ENCODE measurements at places on chromosomes 2 and 18.
A peak's percentile ranks its signal among the peaks of the same experiment; 100 is the strongest.

GRCh38 chr2:40147360-40147759 lies 304.5 kb downstream of the SLC8A1 start:
- no peak for DNase-seq

GRCh38 chr2:381941-382727 lies 94.2 kb upstream of the ALKAL2 start:
- DNase-seq, result no peak

DNA sequence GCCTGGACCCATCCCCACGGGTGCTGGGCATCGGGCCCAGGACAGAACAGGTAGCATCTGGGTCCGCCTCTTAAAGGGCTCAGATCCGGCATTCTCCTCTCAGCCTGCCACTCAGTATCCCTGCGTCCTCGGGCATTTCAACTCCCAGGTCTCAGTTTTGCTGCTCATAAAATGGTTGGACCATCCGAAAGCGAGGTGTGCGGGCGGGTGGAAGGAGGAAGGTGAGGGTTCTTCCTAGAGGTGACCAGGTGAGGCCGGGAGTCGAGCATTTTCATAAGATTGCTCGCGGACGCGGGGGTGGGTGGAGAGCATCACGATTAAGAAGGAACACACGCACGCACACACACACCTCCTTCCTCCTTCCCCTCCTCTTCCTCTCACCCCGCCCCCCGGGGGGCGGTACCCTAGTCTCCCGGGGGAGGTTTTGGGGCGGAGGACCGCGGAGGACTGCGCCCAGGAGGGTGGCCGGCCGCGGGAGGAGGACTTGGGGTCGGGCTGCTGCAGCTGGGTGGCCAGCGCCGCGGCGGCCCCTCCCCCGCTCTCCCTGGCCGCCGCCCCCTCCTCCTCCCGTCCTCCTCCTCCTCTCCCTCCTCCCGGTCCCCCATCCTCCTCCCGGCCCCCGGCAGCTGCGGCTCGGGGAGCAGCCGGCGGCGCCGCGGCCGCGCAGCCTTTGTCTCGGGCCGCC lies 97.9 kb upstream of the GPR45 start:
- no peak for DNase-seq

DNA sequence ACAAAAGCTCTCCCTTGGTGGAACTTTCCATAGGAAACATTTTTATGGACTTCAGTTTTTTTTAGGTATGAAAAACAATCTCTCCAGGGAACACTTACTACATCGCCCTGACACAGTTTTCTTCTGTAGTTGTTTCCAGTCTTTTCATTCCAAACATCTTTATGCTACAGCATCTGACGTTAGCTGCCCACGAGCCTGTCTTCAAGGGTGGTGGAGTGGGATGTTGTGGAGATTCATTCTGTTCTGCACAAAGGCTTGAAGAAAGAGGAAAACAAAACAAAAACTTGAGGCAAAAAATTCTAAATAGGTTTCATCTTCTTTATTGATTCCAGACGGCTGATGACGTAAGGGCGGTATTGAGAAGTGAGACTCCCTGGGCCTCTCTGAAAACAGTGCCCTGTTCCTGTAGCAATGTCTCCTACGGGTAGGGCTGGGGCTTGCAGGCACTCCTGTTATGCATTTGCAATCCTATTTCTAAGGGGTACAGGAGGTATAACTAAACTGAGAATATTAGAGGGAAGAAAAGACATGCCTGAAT lies 375.0 kb downstream of the RNF144A start:
- DNase-seq, result no peak

GRCh38 chr18:48589797-48590519 lies 51.1 kb downstream of the CTIF start:
- no peak for DNase-seq

DNA sequence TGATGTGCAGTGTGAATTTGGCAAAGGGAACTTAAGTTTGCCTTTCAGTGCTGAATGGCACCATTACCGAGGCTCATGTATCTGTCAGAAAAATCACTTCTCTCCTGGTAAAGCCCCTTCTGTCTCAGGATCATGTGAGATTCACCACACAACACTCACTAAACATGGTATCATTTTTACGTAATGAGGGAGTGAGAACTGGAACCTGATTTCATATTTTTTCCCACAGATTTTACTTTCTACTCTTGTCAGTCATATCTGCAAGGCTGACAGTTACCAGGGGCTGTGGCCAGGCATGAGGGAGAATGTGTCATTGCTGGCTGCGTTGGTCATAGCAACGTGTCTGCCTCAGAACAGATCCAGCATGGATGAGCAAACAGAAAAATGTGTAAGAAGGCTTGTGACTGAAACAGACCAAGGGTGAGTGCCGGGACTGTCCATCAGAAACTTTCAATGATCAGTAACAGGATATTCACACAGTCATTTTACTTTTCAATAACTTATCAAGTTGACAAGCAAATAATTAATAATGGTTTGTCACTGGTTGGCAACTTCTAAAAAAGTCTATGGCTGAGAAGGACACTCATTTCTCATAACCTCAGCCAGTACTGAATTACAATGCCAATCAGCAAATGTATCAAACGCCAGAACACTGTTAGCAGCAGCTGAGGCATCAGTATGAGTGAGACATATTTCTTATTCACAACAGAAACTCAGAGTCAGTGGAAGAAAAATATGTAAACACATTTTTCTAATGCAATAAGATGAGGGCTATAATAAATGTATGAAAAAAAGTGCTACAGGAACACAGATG lies 100.5 kb downstream of the CDC42EP3 start:
- DNase-seq, result no peak

- no peak for DNase-seq
Observed at GRCh38 chr2:168916331-168916675, 15.2 kb downstream of the G6PC2 start.

DNA sequence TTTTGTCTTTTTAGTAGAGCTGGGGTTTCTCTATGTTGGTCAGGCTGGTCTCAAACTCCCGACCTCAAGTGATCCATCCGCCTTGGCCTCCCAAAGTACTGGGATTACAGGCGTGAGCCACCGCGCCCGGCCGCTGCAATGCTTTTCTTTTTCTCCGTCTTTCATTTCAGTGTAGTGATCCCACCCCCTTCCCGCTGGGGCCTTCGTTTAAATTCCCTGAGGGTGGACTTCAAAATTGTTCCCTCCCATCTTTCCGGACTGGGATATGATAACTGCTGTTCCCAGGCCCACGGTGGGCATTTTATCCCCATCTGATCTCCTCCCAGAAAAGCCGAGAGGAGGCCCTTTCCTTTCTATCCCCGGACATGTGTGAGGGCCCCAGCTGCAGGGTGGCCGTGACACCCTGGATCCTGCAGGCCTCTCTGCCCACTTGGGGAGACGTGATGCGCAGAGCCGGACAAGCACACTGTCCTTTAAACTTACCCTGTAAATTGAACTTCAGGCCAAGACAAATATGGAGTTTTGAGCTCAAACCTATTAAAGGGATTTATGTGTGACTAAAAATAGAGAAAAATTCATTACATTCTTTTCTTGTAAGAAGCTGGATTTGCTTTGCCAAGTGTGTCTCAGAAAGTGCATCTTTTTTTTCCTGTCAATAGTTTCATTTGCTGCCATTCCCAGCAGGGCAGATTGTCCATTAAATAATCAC lies 54.5 kb upstream of the AFF3 start:
- DNase-seq, result no peak

DNA sequence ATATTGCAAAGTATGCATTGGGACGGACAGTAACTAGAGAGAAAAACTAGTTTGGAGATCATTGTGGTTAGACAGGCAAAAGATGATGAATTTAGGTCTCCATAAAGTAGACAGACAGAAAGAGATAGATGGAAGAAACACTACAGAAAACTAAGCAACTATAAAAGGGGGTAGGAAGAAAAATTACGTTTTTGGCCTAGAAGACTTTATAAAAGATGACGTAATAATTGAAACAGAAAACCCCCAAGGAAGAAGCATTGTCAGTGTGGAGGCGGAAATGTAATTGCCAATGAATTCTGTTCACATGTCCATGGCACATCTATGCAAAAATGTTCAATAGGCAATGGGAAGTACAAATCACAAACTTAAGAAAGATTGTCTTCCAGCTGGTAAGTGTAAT lies 1211.5 kb upstream of the ZEB2 start:
- DNase-seq, result no peak

DNA sequence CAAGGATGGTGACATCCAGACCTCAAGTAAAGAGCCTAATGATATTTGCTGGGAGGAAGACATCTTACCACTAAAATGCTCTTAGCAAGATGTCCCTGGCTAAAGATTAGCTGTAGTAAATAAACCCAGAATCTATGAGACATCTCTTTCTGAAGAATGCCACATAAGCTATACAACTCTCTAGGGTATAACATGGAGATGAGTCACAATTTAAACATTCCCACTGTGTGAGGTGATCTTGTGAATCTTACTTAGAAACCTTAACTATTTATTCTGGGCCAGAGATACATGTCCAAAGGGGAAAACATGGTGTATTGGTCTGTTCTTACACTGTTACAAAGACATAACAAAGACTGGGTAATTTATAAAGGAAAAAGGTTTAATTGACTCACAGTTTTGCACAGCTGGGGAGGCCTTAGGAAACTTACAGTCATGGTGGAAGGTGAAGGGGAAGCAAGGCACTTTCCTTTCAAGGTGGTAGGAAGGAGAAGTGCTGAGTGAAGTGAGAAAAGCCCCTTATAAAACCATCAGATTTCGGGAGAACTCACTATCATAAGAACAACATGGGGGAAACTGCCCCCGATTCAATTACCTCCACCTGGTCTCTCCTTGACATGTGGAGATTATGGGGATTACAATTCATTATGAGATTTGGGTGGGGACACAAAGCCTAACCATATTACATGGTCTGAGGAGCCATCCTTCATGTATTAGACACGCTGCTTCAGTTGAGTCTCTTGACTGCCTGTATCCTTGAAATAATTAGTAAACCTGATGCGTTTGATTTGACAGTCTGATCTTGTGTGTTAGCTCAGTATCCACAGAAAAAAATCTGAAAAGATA lies 17.1 kb downstream of the KRCC1 start:
- DNase-seq, result no peak

GRCh38 chr2:85656468-85656867 lies 11.5 kb downstream of the SFTPB start:
- DNase-seq, result no peak

DNA sequence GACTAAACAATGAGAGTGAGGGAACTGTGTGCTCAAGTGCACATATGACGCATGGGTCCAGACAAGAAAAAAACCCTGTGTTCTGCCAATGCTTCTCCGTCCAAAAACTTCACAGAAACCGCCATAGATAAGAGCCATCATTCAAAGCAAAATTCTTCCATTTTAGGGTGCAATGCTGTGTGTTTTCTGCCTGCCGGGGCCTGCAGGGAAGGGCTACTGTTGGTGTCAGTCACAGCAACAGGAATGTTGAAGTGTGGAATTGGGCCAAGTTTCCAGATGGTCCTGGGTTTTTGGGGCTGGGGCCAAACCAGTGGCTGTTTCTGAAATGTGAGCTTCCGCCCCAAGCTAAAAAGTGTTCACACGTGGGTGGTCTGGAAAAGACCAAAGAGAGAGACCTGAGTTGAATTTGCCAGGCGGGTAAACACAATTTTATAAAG lies 677 bp upstream of the MC2R start:
- no peak for DNase-seq

GRCh38 chr2:232422051-232422450 lies 15.4 kb downstream of the ALPG start:
- no peak for DNase-seq

DNA sequence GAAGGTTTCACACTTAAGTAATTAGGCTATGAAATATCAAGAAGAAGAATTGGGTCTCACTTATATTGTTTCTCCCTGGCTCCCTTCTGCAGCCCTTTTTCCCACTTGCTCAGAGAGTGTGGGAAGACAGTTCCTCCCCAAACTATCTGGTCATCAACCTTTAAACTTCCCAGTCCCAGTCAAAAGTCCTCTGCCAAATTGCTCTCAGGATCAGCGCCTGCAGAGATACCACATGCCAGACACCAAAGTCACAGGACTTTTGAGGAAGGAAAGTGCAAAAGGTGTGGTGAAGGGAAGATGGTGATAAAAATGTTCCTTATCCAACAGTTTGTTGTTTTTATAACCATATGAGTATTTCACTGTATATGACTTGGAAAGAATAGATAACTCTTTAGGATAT lies 51.3 kb downstream of the DLGAP1 start:
- no peak for DNase-seq

DNA sequence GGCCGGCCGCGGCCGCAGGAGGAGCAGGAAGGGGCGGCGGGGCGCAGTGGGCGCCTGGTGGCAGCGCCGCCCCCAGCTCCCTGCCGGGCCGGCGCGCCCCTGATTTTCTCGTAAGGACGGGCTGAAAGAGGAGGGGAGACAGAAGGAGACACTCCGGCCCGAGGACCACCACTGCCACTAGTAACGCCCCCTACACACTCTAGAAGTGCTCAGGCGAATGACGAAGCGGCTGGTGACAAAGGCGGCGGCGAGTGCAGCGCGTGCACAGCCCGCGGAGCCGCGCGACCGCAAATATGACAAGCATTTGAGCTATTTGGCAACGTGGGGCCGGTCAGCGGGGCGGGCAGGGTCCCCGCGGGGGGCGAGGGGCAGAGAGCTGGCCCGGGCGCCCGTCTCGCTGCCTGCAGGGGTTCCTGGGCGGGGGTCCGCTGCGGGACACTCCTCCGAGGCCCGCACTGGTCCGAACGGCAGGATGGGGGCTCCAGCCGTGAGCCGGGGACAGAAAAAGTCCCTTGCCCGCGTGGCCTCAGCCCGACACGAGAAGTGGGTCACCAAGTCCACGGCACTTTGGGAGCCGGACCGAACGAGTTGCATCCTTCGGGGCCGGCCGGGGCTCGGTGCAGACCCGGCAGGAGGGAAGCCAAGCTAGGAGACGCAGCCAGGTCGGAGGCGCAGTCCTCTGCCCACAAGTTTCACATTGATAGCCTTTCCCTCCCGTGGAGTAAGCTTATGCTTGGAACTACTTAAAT lies 524 bp upstream of the SERTAD2 start:
- peak; percentile 44 for DNase-seq

DNA sequence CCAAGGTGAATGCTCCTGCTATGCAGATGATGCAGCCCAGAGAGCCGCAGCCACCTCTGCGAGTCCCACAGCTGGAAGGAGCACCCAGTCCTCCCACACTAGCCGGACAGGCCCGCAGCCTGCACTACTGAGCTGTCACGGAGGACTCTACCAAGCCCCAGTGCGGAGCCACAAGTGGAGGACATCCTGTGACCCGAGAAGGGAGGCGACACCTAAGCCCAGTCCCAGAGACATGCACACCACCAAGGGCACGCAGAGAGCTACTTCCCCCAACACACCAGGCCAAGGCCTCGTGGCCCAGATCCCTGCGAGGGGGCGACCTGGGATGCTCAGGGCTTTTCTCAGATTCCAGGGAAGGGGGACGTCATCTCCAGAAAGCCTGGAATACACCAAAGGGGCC lies 12.9 kb downstream of the HS1BP3 start:
- no peak for DNase-seq

- no peak for DNase-seq
Observed at GRCh38 chr2:68253219-68254068, 1.1 kb upstream of the PPP3R1 start.

DNA sequence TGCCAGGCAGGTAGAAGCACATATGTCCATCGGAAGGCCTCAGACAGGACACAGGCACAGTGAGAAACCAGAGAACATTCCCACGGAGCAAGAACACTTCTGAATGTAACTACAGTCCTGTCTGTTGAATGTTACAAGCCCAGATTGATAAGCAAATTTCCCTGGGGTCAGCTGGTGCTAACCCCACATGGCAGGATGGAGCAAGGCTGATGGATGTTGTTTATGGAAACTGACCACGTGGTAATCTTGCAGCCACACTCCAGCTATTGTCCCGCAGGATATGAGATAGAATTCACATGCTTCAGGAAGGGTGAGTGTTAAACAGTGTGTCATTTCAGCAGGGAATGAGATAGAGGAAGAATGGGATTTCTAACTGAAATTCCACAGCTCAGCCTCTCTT lies 138.8 kb upstream of the COPS8 start:
- no peak for DNase-seq

GRCh38 chr2:221554769-221555493 lies 17.2 kb downstream of the EPHA4 start:
- no peak for DNase-seq

- DNase-seq, result no peak
Observed at GRCh38 chr2:25744055-25744454, 70.7 kb upstream of the DTNB start.

All from activated CD4-positive, alpha-beta T cell treated with anti-CD3 and anti-CD28 coated beads, Interleukin-2, amount 50 U/mL, for 24 hours (primary cell).